ENCODE measurements at places on chromosomes 13 and 19.

GRCh38 chr19:17840019-17840418 lies 7.8 kb downstream of the JAK3 start:
- DNase-seq, result no peak

DNA sequence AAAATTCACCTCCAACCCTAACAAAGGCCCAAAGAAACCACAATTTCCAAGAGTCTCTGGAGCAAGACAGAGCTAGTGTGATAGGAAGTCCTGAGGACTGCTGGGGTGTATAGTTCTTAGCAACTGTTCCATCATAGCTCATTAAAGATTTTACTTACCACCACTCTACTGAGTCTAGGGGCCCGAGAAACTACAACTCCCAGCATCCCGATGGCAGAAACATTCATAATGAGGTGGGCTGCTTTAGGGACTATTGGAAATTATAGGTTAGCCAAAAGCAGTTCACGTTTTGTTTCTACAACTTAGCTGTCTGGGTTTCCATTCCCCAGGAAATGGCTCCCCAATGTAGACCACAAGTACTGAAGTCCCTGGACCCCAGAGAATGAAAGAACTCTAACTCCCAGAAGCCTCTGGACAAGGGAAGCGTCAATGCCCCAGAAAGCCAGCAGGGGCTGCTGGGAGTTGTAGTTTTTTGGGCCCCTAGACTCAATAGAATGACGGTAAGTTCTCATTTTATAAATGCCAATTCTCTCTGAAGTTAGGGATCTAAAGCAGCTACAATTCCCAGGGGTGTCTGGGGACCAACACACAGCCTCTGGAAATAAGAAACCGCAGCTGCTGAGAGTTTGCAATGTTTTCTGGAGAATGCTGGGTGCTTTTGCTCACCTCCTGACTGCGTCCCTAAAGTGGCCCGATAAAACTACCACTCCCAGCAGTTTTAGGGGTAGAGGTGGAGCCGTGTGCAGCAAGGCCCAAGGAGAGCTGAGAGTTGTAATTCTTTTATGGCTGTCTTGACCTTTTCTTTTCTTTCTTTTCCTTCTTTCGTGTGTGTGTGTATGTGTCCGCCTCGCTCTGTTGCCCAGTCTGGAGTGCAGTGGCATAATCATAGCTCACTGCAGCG lies 11.1 kb downstream of the FTL start:
- DNase-seq, result no peak

- DNase-seq, result no peak
These were observed 130.5 kb downstream of the LMO7 start for GRCh38 chr13:75766636-75767035.

DNA sequence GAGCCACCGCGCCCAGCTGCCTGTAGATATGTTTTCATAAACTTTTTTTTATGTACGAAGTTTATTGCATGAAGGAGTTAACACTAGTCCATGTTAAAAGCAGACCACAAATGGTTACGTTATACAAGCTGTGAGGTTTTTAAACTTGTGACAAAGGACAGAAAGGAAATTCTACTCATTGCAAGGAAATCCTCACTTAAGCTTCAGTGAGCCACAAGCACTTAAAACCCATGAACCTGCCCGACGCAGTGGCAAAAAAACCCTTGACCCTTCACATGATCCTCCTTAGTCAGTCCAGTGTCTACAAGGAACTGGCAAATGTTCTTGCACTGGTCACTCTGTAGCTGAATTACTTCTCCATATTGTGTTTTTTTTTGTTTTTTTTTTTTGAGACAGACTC lies 4.2 kb downstream of the MPND start:
- no peak for DNase-seq

DNA sequence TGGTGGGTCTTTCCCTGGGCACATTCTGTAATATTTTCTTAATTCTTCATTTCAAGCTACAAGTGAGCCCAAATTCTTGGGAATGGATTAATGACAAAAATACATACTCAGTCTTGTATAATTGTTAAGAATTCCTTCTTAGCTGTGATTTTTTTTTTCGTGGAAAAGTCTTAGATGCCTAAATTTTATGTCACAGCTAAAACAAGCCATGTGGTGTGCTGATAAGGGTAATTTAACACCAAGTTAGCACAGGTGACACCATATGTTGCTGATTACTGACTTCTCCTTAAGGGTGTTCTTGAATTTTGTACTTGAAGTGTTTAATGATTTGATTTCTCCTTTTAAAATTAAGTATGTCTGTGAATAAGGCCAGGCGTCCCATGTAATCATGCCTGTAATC lies 29.3 kb downstream of the WDFY2 start:
- DNase-seq, result no peak

DNA sequence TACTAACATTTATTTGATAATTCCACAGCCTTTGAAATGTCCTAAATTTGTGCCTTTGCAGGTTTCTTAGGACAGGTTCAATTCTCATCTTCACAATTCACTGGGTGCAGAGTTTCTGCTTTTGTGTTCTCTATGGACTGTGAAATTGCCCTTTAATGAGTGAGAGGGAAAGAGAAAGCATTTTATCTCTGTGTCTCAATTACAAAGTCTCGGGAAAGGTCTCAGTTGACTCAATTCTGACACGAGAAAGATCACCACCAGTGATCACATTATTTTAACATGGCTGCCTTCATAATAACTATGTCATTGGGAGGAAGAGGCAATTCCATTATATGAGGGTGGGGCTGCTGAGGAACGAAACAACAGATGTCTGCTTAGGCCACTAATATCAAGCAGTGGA lies 26.2 kb upstream of the LRCH1 start:
- DNase-seq, result no peak

DNA sequence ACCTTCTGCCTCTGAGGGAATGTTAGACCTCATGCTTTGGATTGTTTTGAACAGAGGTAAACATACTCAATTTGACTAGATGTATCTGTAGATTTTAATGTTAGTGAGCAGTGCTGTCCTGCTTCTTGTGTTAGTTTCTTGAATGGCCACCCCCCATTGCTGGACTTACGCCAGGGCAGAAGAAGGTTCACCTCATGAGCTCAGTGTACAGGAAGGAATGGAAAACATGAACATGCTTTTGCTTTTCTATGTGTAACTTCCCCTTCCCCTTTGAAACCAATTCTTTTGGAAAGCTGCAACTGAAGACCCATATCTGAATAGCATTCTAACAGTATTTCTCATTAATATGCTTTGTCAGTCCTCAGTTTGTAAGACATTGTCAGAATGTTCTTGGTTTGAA lies 32.3 kb downstream of the WASF3 start:
- DNase-seq, result no peak

DNA sequence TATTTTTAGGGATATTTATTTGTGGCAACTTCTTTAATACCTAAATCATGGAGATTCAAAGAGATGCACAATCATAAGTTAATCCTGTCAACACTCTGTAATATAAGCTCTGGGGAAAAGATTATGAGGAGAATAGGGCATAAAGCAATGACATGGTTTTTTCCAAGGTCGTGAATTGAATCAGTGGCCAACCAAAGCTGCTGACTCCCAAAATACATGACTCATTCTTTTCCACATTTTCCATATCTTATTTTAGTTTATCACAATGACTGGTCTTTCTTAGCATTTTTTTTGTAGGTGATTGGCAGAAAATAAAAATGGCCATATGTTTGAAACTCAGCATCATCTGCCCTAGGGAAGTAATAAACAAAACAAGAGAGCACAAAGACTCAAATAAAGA lies 28.5 kb upstream of the RBM26 start:
- no peak for DNase-seq

- DNase-seq, result no peak
These were observed 365.2 kb downstream of the PCDH17 start for GRCh38 chr13:57996717-57997116.

DNA sequence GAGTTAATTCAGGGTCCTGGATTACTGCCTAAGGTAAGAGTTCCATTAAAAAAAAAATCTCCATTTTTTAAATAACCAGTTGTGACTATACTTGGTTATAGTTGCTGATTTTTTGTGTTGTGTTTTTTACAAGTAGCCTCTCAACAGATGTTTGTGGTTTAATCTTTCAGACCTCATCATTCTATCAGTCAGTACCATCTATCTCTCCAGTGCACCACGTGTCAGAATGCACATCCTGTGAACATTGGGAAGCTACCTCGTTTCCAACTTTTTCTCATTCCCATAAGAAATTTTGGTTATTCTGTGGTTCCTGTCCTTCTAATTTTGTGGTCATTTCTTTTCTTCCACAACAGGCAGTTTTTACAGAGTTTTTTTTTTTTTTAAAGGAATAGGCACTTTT lies 39.2 kb downstream of the WDFY2 start:
- no peak for DNase-seq

DNA sequence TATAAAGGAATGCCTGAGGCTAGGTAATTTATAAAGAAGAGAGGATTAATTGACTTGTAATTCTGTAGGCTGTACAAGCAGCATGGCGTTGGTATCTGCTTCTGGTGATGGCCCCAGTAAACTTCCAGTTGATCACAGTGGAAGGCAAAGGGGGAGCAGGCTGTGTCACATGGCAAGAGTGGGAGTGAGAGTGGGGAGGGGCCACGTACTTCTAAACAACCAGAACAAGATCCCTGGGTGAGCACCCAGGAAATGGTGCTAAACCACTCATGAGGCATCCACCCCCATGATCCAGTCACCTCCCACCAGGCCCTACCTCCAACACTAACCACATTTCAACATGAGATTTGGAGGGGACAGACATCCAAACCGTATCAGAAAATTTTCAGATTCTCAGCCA lies 3.0 kb upstream of the RNF113B start:
- no peak for DNase-seq

DNA sequence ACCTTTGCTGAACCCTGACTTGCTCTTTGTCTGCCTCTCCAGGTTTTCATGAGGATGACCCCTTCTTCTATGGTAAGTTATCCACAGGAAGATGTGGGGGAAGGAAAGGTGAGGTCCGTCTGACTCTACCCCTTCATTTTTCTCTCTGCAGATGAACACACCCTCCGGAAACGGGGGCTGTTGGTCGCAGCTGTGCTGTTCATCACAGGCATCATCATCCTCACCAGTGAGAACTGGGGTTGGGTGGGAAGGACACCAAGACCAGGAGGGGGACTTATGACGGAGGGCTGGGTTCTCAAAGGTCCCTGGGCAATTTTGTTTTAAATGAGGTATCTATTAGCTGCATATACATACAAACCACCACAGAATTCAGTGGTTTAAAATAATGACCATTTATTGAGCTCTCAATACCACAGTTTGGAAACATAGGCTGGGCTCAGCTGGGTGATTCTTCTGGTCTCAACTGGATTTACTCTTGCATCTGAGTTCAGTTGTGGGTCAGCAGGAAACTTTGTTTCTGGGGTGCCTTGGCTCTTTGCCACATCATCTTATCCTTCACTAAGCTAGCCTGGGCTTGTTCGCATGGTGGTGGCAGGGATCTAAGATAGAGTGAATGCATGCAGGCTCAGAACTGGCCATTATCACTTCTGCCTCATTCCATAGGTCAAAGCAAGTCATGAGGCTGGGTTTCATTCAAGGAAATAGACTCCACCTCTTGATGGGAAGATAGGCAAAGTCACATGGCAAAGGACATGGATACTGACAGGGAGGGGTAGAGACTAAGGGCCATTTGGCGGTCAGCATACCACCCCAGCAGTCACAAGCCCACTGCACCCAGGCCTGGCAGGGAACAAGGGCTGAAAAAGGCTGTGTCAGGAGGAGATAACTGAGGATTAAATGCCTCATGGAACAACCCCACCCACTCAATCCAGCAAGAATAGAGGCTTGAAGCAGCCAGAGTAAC lies 11.8 kb downstream of the FXYD5 start:
- peak; percentile 41 for DNase-seq

DNA sequence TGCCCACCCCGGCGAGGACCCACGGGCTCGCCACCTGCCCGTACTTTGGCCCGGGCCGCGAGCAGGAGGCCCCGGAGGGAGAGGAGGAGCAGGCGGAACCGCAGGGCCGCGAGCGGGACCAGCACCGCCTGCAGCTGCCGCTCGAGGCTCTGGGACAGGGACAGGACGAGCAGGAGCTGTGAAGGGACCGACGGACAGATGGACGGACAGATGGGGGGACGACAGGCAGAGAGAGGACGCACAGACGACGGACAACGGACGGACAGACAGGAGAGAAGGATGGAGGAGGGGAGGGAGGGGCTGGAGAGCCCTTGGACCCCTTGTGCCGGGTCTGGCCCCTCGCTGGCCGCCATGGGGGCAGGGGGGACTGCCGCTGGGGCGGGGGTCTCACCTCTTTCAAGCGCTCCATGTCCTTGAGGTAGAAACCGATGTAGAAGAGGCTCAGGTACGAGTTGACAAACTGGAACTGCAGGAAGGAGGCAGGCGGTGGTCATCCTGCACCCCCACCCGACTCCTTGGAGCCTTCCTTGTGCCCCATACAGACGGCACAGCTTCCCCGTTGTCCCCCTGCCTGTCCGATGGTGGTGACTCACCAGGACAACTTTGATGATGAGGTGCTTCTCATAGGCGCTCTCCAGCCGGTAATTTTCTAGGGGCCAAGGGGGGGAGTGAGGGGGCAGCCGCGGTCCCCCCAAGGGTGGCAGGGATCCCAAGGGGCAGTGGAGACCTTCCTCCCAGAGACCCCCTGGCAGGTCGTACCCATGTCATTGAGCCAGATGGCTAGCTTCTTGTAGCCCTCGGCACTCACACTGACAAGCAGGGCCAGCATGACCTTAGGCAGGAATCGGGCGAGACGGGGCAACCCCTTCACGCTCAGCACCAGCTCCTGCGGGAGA lies 5.0 kb downstream of the ANO8 start:
- DNase-seq, result no peak

- DNase-seq, result no peak
These were observed 83.4 kb downstream of the ATP8A2 start for GRCh38 chr13:25455146-25455545.

DNA sequence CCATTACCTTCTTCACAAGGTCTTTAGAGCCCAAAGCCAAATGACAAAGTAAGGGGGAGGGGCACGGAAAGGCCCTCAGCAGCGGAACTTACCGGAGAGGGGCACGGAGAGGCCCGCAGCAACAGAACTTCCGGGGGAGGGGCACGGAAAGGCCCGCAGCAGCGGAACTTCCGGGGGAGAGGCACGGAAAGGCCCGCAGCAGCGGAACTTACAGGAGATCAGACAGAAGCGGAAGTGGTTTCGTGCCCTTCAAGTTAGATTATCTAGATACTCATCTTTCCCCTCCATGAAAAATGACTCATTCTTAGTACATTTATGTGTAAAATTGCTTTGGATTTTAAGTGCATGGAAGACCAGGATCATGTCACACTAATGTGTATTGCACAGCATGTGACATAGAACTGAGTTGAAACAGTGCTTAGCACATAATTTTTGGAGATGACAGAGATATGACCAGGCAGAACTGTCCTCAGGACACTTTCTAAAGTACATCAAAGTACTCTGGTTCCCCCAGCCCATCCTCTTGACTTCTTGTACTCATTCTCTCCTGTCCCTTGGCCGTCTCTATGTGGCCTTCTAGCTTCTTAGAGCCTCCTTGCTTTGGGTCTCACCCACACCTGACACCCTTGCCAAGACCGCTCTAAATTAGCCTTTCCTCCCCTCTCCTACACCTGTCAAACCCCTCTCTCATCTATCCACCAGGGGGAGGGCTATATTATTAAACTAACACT lies 25.7 kb upstream of the TPTE2 start:
- peak; percentile 85 for DNase-seq
